ENCODE measurements at places on chromosomes 2 and 18. TPM values are rescaled to one million over a fixed set of nuclear protein-coding genes. Genes with fewer than 3 reads are reported as not detected.

GRCh38 chr2:222963641-222964040 is 88.3 kb upstream of the KCNE4 start:
- no peaks in the 10 kb centered on the region for H3K4me1 ChIP-seq
- no peak for DNase-seq
- H3K27me3 ChIP-seq, result no peaks in the 10 kb centered on the region
- no peaks in the 10 kb centered on the region for H3K36me3 ChIP-seq

DNA sequence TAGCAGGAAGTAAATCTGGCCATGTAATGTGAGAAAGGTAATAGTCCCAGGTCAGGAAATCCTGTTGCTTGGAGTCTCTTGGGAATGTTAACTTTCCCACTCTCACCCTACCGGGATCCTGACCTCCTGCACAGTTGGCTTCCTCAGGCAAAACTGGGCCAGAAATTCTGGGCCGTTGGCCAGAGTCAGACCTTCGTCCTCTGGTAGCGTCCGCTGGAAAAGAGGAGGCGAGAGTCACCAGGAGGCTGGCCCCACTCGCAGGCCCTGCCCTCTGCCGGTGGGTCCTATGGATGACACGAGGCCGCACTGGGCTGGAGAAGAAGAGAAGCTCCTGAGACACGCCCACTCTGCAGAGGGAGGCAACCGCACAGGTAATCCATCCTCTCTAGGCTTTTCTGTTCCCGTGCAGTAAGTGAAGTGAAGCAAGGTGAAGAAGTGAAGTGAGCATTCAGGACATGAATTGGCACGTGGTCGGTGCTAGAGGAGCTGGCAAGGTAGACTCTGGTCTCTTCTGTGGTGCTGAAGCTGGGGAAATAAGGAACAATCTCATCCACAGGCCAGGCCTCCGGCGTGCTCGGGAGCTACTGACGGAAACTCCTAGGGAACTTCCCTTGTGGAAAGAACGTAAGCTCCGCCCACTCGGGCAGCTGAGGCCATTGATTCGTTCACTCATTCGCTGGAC is 182.7 kb upstream of the GLI2 start:
- H3K27me3 ChIP-seq, result no peaks in the 10 kb centered on the region
- H3K36me3 ChIP-seq, result no peaks in the 10 kb centered on the region
- no peak overlapping the region for H3K27ac ChIP-seq

DNA sequence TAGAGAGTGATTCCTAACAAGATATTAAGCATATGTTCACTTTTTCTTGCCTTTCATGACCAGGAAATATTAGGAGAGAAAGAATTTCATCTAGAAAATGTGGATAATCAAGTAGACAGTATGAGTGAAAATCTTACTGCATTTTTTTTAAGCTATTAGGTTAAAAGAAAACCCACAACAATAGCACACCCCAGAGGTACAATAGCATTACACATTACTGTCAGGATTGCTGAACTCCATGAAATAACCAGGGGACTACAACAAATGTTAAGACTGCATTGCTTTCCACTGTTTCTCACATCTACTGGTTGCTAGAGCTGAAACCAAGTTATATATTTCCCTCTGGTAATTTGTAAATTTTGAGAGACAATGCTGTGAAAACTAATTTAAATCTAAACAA is 33.7 kb downstream of the KLF7 start:
- no peaks in the 10 kb centered on the region for H3K36me3 ChIP-seq
- no peak overlapping the region for H3K4me3 ChIP-seq
- no peak overlapping the region for H3K27ac ChIP-seq

GRCh38 chr2:36889795-36890194 is 76.5 kb downstream of the STRN start:
- H3K27me3 ChIP-seq, result no peaks in the 10 kb centered on the region
- H3K27ac ChIP-seq, result peak overlapping the region; percentile 16
- H3K4me1 ChIP-seq, result no peaks in the 10 kb centered on the region
- no peak for DNase-seq
- no peak overlapping the region for H3K4me3 ChIP-seq

GRCh38 chr18:39622431-39622830 is 2056.8 kb upstream of the CELF4 start:
- H3K4me1 ChIP-seq, result no peaks in the 10 kb centered on the region
- no peaks in the 10 kb centered on the region for H3K27me3 ChIP-seq
- H3K4me3 ChIP-seq, result no peak overlapping the region
- H3K27ac ChIP-seq, result no peak overlapping the region

GRCh38 chr18:58538604-58539386 is 90.1 kb downstream of the ALPK2 start:
- no peak overlapping the region for H3K27ac ChIP-seq
- H3K4me3 ChIP-seq, result no peak overlapping the region
- no peaks in the 10 kb centered on the region for H3K27me3 ChIP-seq
- H3K36me3 ChIP-seq, result no peaks in the 10 kb centered on the region
- no peak for DNase-seq

DNA sequence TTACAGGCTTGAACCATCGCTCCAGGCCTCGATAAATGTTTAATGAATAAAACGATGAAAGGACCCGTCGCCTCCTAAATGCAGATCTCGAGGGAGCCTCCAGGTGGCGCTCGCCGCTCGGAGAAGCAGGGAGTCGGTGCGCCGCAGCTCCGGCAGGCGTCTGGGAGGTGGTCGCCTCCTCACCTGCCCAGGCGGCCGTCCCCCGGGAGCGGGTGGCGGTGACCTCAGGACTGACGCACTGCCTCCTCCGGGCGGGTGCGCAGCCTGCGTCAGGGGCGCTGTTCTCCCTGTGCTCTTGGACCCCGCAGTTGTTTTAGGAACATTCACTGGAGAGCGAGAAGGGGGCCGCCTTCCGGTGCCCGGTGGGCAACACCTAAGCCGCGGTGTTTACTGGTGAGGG is 38.6 kb upstream of the POLE4 start:
- peak; percentile 93 for DNase-seq
- H3K27me3 ChIP-seq, result no peaks in the 10 kb centered on the region
- no peak overlapping the region for H3K4me3 ChIP-seq
- no peak overlapping the region for H3K27ac ChIP-seq
- peaks cover 28% of the 10 kb centered on the region for H3K4me1 ChIP-seq
- H3K36me3 ChIP-seq, result no peaks in the 10 kb centered on the region

GRCh38 chr2:76958749-76959148 is 563.4 kb downstream of the LRRTM4 start:
- DNase-seq, result no peak
- no peak overlapping the region for H3K4me3 ChIP-seq
- H3K4me1 ChIP-seq, result no peaks in the 10 kb centered on the region

- H3K27me3 ChIP-seq, result no peaks in the 10 kb centered on the region
- no peak overlapping the region for H3K4me3 ChIP-seq
- no peaks in the 10 kb centered on the region for H3K36me3 ChIP-seq
Observed at GRCh38 chr2:96315400-96316071, 9.6 kb upstream of the ITPRIPL1 start.

- H3K4me1 ChIP-seq, result no peaks in the 10 kb centered on the region
- no peaks in the 10 kb centered on the region for H3K36me3 ChIP-seq
- H3K27me3 ChIP-seq, result no peaks in the 10 kb centered on the region
- H3K4me3 ChIP-seq, result no peak overlapping the region
- no peak overlapping the region for H3K27ac ChIP-seq
- peak; percentile 89 for DNase-seq
Observed at GRCh38 chr2:162221064-162221463, 22.2 kb downstream of the FAP start.

DNA sequence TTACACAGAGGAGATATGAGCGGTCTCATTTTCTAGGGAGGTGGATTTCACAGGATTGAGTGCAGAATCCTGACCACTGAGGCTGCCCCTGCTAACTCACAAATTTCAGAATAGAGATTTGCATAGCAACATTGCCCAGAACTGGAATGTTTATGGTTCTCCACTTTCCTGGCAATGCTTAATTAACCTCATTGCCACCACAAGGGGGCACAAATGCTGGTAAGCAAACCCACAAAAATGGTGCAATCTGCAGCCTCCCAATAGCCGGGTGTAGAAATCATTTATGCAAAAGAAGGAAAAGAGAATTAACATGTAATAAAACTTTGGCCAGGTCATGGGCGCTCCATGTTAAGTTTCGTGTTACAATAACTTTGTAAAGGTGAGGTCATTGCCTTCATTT is 112.4 kb downstream of the CYRIA start:
- peaks cover 69% of the 10 kb centered on the region for H3K36me3 ChIP-seq
- no peak overlapping the region for H3K27ac ChIP-seq
- no peaks in the 10 kb centered on the region for H3K27me3 ChIP-seq
- H3K4me3 ChIP-seq, result no peak overlapping the region
- H3K4me1 ChIP-seq, result no peaks in the 10 kb centered on the region

OSR1 gene
- total RNA-seq, result not detected

LHCGR gene
- not detected for total RNA-seq

LCT gene
- total RNA-seq, result 0.06 TPM

TCF23 gene
- 14.8 TPM for total RNA-seq

CFAP65 gene
- not detected for total RNA-seq

CLIP4 gene
- total RNA-seq, result 68.8 TPM

CHRNG gene
- not detected for total RNA-seq

Measured in spleen (tissue), 13 donors.